ENCODE measurements at places on chromosomes 6 and 20.

DNA sequence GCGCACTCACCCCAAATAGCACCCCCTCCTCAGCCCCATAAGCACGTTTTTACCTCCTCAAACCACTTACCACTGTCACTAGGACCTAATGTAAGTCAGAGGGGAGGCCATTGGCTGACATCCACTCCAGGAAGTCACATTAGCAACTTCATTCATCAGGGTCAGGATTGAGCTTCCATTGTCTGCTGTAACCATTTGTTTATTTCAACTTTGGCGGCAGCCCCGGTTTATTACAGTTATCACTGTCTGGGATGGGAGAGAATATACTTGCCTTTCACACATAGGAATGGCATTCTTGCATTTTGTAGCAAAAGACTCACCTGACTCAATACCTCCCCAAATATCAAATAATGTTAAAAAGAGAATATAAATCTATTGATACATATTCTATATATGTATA, 38.3 kb downstream of the MAFB start:
- no peak for DNase-seq

DNA sequence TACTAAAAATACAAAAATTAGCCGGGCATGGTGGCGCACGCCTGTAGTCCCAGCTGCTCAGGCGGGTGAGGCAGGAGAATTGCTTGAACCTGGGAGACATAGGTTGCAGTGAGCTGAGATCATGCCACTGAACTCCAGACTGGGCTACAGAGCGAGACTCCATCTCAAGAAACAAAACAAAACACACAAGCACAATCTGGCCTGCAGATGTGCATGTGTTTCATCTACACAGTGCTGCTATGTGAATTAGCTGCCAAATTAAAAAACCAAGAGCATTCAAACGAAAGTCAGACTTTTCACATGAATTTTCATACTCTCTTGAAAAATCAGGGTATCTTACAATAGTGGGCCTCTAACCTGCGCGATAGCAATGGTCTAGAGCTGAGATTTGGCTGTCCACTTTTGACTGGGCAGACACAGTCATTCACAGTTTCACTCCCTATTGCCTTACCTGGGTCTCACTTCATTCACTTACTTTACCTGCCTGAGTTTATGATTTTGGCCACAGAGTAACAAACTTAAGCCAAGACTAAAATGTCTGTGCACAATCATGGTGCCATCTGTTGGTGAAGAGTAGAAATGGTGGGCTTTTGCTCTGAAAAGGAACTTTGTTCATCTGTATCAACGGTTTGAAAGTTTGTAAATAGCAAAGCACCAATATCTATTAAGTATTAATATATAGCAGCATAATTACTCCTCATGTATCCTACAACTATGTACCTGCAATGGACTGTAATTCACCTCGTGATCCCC, 138.5 kb upstream of the UST start:
- peak; percentile 1 for DNase-seq

GRCh38 chr6:105317607-105318533, 85.0 kb downstream of the PREP start:
- no peak for DNase-seq

GRCh38 chr6:105651969-105652368, 249.1 kb upstream of the PREP start:
- no peak for DNase-seq

- DNase-seq = no peak
Measured at GRCh38 chr20:9180481-9181257, 111.8 kb downstream of the PLCB4 start.

GRCh38 chr20:2042400-2042799, 48.5 kb upstream of the PDYN start:
- DNase-seq = peak; percentile 41

GRCh38 chr6:7546896-7547295, 5.4 kb downstream of the DSP start:
- no peak for DNase-seq

DNA sequence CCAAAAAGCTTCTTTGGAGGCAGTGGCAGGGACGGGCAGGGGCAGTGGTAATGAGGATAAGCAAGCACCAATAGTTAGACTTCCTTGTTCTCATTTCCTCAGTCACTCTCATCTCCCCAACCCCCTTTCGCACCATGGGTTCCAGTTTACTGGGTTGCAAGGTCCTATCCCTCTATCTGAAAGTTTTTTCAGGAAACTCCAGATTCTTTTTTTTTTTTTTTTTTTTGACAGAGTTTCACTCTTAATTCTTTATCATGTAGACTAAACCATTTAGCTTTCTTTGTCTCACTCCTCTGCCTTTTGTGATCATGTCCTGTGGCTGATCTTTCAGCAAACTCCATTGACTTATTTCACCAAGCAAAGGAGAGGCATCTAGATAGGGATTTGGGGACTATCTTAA, 51.4 kb upstream of the GMDS start:
- no peak for DNase-seq

DNA sequence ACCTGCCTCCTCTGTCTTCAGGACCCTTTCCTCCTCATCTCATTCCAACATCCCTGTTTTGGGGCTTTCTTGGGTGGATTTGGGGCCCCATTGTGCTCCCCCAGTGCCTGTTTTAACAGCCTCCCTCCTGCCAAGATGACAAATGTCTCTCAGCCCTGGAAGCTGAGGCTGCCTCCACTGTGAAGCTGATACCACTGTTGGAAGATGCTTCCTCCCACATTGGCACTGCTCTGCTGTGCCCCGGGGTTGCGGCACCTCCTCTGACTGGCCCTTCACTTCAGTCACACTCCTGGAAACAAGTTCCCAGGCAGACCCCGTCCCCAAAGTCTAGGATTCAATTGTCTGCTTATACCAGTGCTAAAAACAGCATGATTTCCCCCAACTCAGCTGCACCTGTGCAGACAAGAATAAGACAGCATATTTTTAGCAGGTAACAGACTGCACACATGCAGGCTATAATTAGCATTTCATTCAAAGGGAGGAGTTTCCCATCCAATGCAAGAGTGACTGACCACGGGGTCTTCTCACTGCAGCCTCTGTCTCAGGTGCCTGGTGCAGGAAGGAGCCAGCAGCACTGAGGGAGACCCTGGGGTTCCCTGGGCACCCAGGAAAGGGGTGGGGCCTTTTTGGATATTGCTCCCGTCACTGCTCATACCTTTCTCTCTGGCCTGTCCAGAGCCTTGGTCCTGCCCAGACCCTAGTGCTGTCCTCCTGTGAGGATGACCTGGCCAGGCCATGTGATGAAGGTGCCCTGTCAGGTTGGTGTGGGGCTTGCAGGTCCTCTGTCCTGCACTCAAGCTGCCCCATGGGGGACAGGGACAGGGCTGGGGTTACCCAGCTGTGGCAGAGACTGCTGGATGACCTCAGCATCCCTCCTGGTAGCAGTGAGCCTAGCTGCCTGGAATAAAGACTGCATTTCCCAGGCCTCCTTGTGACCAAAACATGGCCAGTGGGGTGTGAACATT, 31.5 kb upstream of the SULF2 start:
- DNase-seq = no peak

DNA sequence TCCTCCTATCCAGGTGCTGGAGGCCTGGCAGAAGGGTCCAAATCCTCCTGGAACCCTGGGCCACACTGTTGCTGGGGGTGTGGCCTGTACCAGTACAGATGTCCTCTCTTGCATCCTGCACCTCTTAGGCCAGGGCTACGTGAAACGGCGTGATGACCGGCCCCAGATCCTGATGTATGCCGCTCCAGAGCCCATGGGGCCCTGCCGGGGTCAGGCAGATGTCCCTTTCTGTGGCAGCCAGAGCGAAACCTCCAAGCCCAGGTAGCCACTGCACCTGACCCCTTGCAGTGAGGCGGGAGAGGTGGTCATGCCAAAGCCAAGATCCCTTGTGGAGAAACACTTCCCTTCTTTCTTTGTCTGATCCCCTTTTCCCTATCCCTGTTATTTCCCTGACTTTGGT, 14.2 kb downstream of the DNPH1 start:
- no peak for DNase-seq

GRCh38 chr20:48006036-48006833, 221.0 kb upstream of the SULF2 start:
- no peak for DNase-seq

DNA sequence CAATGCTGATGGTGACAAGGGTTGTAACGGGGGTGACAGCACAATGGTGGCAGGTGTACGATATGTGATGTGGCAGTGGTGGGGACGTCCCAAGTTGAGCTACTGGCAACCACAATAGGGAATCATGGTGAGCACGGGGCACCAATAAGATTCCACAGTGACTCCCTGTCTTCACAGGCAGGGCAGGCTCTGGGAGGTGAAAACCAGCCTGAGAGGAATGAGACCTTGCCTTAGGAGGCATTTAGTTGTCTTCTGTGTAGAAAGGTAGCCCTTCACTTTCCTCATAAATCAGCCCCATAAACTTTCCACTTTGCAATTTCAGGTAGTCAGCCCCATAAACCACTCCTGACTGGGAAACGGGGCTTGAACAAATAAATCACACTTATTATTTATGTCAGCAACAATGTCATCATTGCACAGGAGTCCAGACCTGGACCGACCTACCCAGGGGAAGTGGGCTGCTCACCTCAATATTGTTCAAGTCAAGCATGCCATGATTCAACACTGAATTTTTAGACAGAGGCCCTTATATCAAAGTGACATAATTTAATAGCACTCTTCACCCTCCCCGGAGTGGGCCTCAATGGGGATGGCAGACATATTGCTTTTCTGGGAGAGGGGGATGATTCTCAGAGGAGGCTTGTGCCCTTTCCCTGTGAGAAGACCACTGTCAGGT, 150.8 kb downstream of the CDC5L start:
- DNase-seq = no peak

- no peak for DNase-seq
Measured at GRCh38 chr6:85115876-85116275, 334.0 kb upstream of the NT5E start.

DNA sequence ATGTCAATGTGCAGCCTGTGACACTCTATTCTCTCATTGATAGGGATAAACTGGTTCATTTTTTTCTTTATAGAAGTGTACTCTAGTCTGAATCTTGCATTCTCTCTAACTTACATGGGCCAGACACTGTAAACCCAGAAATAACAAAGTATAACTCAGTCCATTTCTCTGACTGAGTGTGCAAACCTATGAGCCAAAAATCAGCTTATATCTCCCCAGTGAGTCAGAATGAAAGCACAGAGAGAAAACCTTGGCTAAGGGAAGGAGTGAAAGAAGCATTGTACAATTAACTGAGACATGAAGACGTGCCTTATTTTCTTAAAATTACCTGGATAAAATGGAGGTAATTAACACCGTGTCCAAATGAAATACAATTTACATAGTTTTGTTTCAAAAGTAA, 436.9 kb upstream of the IMPG1 start:
- no peak for DNase-seq

DNA sequence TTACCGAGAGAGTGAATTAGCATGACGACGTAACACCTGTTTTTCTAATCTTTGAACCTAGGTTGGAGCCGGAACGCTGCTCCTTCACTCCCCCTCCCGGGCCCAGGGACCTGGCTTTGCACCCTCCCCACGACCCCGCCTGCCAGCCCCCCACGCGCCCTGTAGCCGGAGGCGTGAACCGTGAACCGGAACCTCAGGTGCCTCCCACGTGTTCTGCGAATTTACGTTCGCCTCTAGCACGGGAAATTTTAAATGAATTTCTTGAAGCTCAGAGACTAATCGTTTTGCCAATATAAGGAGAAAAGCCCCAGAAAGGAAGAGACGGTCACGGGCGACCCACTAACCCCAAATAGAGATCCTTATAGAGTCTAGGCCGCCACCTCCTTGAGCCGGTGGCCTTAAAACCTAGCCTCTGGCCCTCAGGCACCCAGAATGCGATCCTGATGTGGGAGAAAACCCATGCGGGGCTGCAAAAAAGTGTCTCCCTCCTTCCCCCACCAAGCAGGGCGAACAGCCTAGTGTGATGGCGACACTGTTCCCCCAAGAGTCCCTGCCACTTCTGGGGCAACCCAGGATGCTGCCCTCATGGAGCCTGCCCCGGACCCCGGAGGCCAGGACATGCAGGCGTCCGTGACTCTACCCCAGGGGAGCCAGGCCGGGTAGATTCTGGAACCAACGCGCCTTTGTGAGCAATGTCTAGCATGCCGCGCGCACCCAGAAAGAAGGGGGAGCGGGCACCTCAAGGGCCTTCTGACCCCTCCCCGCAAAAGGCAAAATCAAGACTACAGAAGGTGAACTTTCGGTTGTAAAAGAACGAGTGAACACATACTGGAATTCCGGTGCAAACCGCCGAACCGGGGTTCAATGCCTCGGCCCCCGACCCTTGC, 2.7 kb upstream of the SIM1 start:
- DNase-seq = no peak

GRCh38 chr20:62827311-62828038, 10.6 kb downstream of the COL9A3 start:
- no peak for DNase-seq

DNA sequence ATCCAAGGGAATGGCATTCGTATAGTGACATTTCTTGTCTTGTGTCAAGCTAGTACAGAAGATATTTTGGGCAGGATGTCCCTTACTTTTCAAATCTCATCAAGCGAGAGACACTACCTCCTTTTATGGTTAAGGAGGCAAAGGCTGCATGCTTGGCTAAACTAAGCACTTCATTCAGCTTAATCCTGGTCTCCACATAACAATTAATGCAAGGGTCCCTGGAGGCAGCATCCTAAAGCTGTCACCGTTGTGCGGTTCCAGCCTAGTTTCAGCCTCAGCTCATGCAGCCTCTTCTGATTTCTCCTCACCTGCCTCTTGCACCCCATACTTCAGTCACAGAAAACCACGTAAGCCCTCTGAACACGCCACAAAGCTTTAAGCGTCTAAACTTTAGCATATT, 67.1 kb upstream of the SLC22A23 start:
- DNase-seq = no peak

- DNase-seq = peak; percentile 65
Measured at GRCh38 chr6:132235596-132236280, 165.5 kb downstream of the MOXD1 start.

- no peak for DNase-seq
Measured at GRCh38 chr20:47143657-47144056, 212.8 kb downstream of the ZMYND8 start.

DNA sequence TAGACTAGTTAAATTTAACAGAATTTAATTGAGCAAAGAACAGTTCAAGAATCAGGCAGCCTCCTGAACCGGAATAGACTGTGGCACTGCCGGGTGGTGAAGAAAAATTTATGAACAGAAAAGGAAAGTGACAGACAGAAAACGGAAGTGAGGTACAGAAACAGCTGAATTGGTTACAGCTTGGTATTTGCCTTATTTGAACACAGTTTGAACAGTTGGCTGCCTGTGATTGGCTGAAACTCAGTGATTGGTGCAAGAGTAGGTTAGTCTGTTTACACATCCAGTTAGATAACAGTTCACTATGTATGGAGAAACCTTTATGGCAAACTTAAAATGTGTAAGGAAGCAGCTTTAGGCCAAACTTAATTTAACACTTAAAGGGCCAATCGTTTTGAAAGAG, 116.0 kb upstream of the CITED2 start:
- DNase-seq = peak; percentile 25

GRCh38 chr6:118325220-118325860, 222.8 kb upstream of the PLN start:
- DNase-seq = no peak

GRCh38 chr6:28543651-28544610, 18.2 kb downstream of the GPX5 start:
- no peak for DNase-seq

- no peak for DNase-seq
Measured at GRCh38 chr6:108544606-108545005, 16.1 kb upstream of the FOXO3 start.

Data from kidney glomerular epithelial cell (primary cell).